Activated T-helper 1 cell treated with anti-CD3 and anti-CD28 coated beads, Interleukin-2, amount 50 U/mL, for 16 hours (primary cell): ENCODE measurements at places on chromosomes 12 and 14.

- no peak for DNase-seq
These were observed 13.3 kb downstream of the IL31 start for GRCh38 chr12:122160761-122161160.

GRCh38 chr14:98950353-98950895 is 321.6 kb downstream of the BCL11B start:
- no peak for DNase-seq

DNA sequence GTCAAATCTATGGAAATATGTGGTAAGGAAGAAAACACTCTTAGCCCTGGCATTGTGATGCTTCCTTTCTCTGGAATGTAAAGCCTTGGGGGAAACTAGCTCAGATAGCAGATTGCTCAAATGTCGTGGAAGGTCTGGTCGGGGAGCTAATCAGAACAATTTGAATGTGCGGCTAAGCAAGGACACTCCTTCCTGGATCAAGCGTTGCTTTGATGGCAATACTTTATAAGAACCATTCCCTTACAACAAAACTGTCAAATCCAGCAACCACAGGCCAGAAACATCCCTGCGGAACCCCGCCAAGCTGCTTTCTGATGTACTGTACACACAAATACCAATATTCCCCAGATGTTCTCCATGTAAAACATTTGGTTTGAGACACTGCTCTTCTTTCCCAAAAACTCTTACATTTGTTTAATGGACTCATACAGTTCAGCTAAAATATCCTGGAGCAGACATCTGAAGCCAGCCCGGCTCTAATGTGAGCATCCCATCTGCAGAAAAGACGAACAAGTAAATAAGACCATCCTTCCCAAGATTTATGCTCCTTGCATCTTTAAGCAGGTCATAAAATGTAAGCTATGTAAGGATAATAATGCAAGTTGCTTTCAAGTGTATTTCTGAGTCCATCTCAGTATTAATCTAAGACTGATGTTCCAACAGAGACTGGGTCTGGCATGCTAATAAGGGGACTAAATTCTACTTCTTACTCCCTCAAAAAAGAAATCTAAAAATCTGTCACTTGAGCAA is 20.2 kb downstream of the NUAK1 start:
- no peak for DNase-seq

GRCh38 chr12:11584221-11584855 is 65.1 kb upstream of the ETV6 start:
- no peak for DNase-seq
